ENCODE measurements at places on chromosomes 2 and 18.

DNA sequence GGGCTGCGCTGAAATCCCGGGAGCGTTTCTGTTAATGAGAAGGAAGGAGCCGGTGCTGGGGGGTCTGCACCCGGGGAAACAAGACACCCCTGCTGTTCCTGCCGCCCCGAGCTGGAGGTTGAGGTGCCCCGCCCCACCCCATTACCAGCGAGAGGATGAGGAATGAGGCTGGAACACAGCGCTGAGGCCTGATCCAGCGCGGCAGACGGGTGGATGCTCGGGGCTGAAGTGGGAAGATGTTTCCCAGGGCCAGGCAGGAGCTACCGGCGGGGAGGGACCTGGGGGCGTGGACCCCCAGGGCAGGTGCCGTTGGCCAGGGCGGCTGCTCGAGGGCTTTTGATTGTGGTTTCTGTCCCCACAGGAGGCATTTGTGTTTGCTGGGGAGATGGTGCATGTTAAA is 134.3 kb upstream of the CTDP1 start:
- DNase-seq: no peak

DNA sequence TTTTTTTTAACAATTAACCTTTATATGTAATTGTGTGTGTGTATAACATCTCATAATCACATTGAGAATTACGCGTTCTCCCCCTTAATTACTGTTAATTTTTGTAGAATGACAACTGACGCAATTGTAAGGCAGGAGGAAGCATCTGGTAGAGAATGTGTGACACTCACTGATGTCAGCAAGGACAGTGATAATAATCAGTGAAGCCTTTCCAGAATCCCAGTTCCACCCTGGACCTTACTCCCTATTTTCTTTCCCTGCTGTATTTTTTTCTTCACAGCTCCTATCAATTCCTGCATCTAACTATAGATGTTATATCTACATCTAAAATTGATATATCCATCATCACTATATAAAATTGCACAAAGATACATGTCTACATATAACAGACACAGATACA is 16.1 kb upstream of the STRN start:
- no peak for DNase-seq

DNA sequence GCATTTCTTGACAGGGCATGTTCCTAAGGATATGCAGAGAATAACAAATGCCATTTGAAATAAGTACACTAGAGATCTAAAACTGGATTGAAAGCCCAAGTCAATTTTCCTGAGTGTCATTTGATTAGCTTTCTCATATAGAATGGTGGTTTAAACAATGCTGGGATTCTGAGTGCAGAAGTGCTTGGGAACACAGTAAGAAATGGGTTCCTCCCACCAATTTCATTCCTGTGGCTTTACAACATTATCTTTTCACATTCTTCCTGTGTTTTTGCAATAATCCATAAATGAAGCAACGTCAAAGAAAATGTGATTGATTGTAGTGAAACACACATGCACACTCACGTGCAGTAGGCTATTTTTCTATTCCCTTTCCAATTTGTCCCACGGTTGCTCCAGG is 1858.4 kb upstream of the PIK3C3 start:
- no peak for DNase-seq

DNA sequence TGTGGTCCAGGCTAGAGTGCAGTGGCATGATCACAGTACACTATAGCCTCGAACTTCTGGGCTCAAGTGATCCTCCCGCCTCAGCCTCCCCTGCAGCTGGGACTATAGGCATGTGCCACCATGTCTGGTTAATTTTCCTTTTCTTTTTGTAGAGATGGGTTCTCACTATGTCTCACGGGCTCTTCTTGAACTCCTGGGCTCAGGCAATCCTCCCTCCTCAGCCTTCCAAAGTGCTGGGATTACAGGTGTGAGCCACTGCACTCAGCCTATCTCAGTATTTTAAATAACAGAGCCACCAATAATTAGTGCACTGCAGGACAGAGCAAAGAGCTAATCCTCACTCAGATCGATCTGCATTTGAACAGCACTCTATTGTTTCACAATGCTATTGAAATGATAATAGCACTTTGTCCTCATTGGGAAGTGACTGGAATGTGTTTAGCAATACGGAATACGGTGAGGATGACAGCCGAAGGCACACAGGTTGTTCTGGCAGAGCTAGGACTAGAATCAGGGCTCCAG is 335.9 kb downstream of the DLGAP1 start:
- no peak for DNase-seq

- DNase-seq: no peak
Observed at GRCh38 chr2:190354003-190354690, 10.8 kb downstream of the INPP1 start.

DNA sequence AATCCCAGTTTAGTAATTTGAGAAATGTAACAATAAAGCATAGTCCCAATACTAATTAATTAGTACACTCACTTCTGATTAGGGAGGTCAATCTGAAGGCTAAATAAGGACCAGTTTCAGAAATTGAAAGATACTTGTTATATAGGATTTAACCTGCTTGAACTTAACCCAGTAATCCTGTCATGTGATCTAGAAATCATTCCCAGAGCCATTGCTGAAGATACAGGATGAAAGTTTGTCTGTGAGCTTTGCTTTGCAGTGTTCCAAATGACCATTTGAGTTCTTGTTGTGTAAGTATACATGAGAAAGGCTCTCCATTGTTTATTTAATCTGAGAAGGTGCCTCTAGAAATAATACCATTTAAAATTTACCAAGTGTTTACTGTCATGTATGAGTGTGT is 52.2 kb downstream of the GALNT1 start:
- DNase-seq: no peak

GRCh38 chr2:109290887-109291643 is 162.1 kb downstream of the SH3RF3 start:
- DNase-seq: no peak

DNA sequence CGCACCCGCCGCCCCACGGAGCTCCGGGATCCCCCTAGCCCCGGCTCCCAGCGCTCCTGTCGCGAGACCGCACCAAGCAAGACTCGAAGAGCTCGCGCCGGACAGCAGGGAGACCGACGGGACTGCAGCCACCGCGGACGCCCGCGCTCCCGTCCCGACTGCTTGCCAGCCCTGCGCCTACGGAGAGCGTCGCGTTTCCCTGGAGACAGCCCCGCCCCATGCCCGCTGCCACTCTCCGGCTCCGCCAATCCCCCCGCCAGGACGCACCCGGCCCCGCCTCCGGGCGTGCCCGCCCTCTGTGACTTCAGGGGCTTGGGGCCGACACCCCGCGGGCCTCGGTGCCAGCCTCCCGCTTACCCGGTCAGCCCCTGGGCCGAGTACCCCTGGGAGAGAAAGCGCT is at the start of gene ANKMY1:
TSS of gene ANKMY1 (minus strand) at position 181 of the 400 bp plus-strand sequence. CDS start 653 bp downstream, outside the sequence.
- peak; percentile 42 for DNase-seq

DNA sequence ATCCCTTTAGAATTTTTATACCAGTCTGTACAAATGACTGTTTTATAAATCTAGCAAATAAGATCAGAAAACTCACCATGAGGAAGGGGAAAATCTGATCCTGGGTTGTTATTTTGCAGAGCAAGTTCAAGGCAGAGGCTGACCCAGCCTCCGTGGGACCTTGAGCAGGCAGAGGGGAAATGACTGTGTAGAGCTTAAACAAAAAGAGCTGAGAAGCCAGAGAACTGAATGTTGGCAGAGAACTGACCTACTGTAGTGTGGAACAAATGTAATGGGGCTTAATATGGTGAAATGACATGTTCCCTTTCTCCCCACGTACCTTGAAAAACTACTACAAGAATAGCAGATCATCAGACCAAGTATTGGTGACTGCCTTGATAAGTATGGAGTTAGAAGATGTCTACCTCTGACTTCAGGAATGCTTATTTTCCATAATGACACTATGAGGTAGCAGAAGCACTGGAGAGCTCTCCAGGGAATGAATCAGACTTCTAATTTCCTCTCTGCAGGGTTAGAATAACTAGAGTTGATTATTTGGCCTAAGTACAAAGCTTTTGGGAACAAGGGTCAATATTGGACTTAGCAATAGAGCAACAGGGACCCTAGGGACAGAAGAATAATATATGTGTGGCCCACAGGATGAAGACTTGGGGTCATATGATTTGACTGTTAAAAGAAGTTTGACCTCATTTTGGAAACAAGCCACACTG is 304.4 kb downstream of the CCDC178 start:
- no peak for DNase-seq

DNA sequence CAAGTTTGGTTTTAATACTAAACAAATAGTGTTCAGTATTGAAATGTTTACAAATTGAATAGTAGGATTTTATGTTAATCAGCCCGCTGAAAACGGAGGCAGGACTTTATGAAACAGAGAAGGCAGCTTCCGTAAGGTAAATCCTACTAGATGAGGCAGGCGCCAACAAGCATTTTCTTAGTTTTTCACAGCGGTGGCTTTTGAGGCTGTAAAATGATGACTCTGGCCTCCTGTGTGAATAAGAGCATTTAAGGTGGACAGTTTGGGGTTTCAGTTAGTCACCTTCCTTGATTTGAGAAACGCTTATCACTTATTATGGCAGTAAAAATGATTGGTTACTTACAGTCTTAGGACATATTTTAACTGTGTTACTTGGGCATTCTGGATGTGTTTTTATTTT is 212.9 kb downstream of the PTGR3 start:
- DNase-seq: no peak

DNA sequence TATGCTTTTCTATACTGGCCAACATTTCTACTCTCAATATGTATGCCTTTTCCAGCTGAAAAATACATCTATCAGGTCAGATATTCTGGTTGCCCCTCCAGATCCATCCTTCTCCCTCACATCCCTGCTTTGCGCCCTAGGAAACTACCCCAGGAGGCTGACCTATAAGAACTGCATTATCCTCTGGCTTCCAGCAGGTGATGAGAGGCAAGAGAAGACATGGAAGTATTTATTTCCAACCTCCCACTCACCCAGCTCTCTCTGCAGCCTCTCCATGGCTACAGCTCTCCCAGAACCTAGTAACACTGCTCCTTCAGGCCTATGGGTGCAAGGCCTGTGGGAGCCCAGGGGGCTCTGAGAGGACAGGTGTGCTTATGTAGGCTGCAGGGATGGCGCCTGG is 42.9 kb downstream of the ARID5A start:
- DNase-seq: no peak

DNA sequence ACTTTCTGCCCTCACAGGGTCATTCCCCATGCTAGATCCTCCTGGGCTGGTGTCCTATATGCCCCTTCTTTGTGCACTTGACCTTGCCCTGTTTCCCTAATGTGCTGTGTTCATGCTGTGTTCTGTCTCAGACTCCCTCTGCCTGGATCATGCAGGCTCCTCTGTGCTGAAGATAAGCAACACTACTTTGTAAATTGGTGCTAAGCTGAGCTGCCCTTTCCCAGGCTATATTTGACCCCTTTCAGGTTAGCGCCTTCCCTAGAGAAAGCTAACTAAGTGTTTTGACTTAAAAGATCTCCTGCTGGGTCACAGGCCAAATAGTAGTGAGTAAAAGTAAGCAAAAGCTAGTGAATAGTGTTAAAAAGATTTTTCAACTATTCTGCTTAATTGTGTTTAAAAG is 257.2 kb upstream of the RGPD4 start:
- no peak for DNase-seq

GRCh38 chr2:211816754-211817153 is 721.8 kb downstream of the ERBB4 start:
- no peak for DNase-seq

- DNase-seq: no peak
Observed at GRCh38 chr18:2569338-2570207, 1.7 kb downstream of the METTL4 start.

DNA sequence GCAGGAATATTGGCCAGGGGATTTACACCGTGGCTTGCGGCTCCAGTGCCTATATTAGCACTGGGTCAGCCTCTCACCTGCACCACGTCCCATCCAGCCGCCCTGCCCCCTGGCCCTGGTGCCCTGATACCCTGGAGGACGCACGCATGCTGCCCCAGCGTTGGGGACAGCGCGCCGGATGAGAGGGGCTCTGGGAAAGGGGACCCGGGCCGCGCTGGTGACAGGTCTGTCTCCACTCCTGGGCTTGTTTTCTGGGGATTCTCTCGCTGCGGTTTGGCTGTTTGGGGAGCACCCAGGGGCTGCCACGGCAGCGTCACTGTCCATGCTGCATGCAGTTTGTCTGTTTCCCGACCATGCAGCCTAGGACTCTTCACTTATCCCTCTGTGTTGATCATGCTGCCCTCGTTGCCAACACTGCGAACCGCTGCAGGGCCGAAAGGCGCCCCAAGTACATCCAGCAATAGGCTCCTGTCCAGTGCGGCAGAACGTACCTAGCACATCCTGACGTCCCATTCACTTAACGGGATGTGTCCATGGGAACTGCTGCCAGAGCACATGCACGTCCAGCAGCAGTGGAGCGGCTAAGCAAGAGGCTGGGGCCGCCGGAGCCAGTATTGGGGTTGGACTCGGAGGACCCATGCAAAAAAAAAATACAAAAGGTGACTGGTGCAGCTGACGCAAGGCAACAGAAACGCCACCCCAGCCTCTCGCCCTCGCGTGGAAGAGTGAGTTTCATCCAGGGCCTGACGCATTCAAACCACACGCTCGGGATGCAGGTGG is 115.5 kb upstream of the PXDN start:
- DNase-seq: no peak

GRCh38 chr2:42804338-42804737 is 12.0 kb upstream of the HAAO start:
- DNase-seq: no peak

- peak; percentile 65 for DNase-seq
Observed at GRCh38 chr2:234451852-234452625, 44.8 kb downstream of the ARL4C start.

- DNase-seq: peak; percentile 6
Observed at GRCh38 chr2:217166241-217166850, 306.5 kb upstream of the TNP1 start.

- DNase-seq: no peak
Observed at GRCh38 chr18:37285825-37286224, 279.8 kb downstream of the CELF4 start.

GRCh38 chr18:44764863-44765262 is 84.2 kb downstream of the SETBP1 start:
- DNase-seq: no peak

DNA sequence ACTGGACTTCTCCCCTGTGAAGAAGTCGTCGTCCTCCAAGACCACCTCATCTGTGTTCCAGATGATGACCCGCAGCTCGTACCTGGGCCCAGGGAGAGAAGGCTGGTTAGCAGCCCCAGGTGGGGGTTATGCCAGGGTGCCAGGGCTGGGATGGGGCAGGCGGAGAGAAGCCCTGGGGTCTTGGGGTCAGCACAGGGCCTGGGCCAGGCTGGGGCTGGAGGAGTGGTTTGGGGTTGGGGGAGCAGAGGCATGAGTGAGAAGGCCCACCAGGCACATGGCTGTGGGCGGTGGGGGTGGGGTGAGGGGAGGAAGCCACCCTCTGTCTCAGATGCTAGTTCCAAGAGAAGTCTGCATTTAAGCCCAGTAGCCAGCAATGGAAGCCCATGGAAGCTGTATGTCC is 15.8 kb downstream of the OTOF start:
- no peak for DNase-seq

- no peak for DNase-seq
Observed at GRCh38 chr2:49262801-49263560, 108.7 kb upstream of the FSHR start.

- DNase-seq: no peak
Observed at GRCh38 chr2:152646264-152646663, 71.0 kb downstream of the PRPF40A start.

Measured in T-helper 1 cell (primary cell).